Breast epithelium (tissue), 4 donors: ENCODE measurements at places on chromosomes 7 and 10. TPM values are rescaled to one million over a fixed set of nuclear protein-coding genes. Genes with fewer than 3 reads are reported as not detected.

The FRMPD2 gene
- 1.9 TPM for total RNA-seq

The GPNMB gene
- total RNA-seq = 460 TPM

The PMS2 gene
- total RNA-seq = 14.4 TPM

The MACROH2A2 gene
- 19.5 TPM for total RNA-seq
